Activated CD4-positive, alpha-beta T cell treated with anti-CD3 and anti-CD28 coated beads for 24 hours (primary cell): ENCODE measurements at places on chromosomes 3 and 15.

- DNase-seq: no peak
These were observed 490.9 kb upstream of the TBL1XR1 start for GRCh38 chr3:177688152-177688551.

DNA sequence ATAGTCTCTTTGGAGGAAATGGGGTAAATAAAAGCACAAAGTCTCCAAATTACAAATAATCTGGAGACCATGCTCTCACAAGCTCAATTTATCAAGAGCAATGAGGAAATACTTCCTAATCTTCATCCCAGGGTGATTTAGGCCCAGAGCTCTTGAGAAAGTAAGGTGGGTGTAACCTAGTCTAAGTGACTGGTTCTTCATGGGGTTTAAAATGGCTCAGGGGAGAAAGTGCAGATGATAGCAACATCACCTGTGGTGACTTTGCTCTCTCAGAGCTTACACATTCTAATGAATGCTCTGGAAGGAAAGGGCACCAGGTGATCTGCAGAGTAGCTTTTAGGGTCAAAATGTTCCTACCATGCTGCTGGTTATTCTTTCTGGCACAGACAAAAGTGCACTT is 118.4 kb upstream of the TP63 start:
- no peak for DNase-seq

DNA sequence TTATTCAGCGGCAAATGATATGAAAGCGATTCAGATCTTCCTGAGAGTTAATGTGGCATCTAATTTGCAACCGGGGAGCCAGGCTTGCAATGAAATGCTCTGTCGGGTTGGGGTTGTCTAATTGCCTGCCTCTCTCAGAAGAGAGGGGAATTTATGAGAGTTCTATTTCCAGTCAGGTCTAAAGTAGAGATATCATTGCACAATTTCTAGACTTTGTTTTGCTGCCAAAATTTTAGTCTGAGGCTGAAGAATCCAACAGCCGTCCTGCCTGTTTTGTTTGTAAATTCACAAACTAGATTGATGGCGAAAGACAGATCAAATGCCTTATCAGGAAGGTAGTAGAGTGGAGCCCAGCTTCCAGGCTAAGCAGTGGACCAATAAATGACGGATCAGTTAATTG is 610 bp downstream of the LIPC start:
- no peak for DNase-seq

DNA sequence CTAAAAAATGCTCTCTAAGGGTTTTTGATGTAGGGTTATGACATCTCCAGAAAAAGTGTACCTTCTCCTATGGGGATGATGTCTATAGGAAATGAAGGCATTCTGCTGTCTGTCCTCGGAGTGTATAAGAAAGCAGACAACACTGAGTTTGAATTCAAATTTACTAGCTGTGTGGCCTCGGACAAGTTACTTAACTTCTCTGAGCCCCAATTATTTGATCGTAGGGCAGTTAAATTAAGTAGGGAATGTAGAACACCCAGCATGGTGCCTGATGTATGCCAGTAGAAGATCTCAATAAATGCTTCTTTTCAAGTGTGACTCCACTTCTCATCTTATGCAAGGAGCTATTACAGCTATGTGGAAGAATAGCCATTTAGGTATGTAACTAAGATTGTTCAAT is 184.6 kb downstream of the CPNE4 start:
- no peak for DNase-seq

- DNase-seq: no peak
These were observed 959 bp downstream of the ZNF592 start for GRCh38 chr15:84749111-84749991.

DNA sequence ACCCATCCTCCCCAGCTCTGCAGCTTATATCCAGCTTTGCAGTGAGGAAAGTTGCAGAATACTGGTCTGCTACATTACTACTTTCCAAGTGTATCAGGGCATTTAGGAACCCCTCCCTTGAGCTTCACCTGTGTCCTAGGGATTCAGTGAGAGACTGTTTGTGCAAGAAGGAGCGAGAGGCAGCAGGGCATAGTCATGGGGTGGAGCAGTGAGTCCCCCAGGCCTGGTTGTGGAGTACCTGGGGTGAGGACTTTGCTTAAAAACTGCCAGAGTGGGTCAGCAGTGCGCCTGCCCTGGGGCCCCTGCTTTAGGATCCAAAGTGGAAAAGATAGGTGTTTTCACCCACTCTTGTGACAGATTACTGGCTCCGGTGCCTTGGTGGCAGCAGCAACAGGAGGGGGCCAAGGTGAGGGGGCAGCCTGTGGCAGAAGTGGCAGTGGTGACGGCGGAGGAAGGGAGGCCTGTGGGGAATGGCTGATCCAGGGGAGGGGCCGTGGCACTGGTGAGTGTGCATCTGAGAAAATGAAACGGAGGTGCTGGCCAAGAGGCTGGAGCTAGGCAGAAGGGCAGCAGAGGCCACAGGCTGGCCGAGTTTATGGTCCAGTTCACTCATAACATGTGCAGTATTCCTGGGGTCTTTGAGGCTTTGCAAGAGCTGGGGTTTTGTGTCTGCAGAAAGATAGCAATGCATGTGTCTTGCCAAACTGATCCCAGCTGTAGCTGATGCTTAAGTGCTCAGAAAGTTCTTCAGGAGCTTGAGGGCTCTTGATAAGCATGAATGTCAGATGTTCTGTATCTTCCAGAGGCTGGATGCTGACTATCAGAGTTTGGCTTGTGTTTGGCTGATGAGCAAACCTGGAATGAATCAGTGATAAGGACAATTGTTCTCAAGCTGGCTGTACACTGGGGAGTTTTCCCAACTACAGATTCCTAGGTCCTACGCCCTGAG is 43.4 kb downstream of the GOLGA6A start:
- DNase-seq: no peak

GRCh38 chr15:61720197-61720704 is 340.0 kb downstream of the VPS13C start:
- DNase-seq: no peak

DNA sequence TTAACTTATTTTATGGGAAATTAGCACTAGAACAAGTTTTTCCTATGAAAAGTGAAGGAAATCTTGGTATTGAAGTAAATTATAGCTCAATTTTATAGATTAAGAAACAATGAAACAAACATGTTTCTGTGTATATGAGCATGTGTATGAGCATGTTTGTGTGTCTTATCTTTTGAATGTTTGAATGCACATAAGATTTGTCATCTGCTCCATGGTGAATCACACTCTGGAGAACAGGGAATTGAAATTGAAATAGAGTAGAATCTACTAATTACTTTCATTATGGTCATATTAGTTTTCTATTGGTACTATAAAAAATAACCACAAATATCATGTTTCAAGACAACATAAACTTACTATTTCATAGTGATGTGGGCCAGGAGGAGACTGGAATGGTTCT is 646.6 kb downstream of the OTOL1 start:
- no peak for DNase-seq

GRCh38 chr3:158912188-158912587 is 110.3 kb downstream of the MFSD1 start:
- no peak for DNase-seq

DNA sequence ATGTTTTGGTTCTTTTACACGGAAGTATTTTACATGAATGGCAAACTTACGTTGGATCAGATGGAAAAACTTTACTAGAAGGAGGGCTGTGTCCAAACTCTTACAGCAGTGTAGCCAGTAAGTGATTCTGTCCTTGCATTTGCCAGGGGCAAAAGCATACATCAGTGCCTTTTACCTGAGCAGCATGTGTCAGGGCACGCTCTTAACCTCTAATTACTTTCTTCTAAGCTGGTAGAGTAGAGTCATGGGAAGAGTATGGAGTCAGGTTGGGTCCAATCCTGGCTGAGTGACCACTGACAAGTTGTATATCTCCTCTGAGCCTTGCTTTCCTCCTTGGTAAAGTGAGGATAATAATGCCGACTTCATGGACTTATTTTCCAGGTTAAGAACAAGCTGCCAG is 47.1 kb downstream of the RYR3 start:
- no peak for DNase-seq

- no peak for DNase-seq
These were observed 386.1 kb downstream of the PTPRG start for GRCh38 chr3:61947456-61947855.
